ENCODE measurements at places on chromosomes 16 and 17.

- DNase-seq: no peak
Measured at GRCh38 chr17:72359274-72359673, 238.5 kb downstream of the SOX9 start.

- no peak for DNase-seq
Measured at GRCh38 chr17:7465597-7466275, 13.7 kb downstream of the ZBTB4 start.

GRCh38 chr16:86227801-86228200 lies 282.5 kb upstream of the FOXF1 start:
- DNase-seq: no peak

- DNase-seq: no peak
Measured at GRCh38 chr16:23141033-23141432, 8.2 kb downstream of the USP31 start.

DNA sequence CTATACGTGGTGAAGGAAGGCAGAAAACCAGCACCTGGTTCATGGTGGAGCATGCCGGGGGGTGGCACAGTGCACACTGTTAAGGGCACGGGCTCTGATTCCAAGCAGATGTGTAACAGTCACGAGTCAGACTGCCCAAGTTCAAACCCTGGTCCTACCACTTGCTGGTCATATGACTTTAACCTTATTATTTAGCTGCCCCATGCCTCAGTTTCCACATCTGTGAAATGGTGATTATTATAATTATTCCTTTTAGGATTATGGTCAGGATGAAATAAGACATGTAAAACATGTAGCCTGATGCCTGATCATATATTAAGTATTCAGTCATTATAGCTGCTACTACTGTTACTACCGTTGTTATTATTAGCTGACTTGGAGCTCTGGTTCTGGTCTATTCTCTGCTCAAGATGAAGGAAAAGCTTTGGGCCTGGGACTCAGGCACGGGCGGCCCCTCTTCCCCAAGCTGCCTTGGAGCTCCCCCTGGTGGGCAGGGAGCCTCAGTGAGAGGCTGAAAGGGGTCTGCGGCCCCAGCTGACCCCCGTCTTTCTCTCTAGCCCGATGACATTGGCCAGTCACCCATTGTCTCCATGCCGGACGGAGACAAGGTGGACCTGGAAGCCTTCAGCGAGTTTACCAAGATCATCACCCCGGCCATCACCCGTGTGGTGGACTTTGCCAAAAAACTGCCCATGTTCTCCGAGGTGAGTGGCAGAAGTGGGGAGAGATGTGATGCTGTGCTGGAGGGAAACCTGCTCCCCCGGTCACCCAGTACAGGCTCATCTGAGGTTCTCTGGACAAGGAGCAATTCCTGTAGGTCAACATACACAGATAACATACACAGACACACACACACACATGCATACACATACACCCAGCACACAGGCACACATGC lies 14.0 kb downstream of the NR1D1 start:
- DNase-seq: peak; percentile 35

GRCh38 chr17:13365331-13365730 lies 236.4 kb downstream of the HS3ST3A1 start:
- no peak for DNase-seq

DNA sequence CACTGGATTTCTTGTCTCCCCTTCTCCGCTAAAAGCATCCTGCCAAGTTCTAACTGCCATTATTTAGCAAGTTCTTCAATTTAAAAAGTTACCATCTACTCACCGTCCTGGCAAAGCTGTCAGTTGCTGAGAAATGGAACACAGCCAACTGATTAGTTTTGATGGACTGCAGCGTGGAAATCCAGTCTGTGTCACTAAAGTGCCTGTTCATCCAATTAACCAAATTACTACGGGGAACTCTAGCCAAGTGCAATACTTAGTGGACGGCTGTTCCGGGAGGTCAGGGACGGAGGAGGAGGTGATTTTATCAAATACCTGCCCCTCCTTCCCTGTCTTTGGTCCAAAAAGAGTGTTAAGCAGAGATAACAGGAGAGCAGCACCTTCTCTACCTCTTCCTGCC lies 260.7 kb downstream of the MAF start:
- DNase-seq: no peak

DNA sequence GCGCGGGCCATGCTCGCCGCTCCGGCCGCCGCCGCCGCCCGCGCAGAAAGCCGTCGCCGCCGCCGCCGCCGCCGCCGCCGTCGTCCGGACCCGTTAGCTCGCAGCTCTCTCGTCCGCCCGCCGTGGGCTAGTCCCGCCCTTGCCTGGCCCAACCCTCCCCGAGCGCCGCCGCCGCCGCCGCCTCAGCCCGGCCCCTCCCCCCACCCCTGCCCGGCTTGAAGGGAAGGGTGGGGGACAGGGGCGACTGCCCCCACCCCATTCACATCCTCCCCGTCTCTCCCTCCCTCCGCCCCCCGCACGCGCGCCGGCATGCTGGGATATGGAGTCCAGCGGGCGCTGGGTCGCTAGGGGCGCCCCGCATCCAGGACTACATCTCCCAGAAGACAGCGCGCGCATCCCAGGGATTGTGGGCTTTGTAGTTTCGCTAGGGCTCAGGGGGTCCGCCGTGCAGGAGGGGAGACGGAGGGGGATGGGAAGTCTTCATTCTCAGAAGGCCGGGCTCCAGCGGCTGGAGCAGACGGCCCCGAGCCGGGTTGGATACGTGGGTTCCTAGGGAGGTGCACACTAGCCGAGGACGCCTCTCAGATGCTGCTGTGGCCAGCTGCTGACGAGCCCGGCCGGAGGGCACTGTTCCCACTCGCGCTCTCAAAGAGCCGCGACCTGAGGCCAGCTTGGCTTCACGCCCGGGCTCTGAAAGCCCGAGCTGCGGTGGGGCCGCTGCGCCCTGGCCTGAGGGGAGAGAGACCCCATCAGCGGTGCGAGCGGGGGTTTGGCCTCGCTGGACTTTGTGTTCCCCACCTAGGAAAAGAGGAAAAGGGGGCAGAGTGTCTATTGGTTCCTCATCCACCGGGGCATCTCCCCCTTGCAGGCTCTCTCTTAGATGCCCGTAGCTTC lies at the start of gene ST3GAL2:
ST3GAL2 (minus strand) TSS at position 132 of the 894 bp plus-strand sequence. CDS start 40,570 bp downstream, outside the sequence.
- DNase-seq: peak; percentile 84

DNA sequence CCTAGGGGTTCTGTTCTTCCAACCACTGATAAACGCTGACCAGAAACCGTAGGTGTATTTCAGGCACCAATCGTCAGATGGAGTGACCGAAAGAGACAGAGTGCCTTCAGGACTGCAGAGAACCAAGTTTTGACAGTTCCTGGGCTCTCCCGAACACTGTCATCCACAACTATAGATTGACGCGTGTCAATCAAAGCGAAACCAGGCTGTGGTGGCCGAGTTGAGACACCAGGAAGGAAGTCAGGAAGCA lies 11.9 kb upstream of the AURKB start:
- DNase-seq: peak; percentile 76

DNA sequence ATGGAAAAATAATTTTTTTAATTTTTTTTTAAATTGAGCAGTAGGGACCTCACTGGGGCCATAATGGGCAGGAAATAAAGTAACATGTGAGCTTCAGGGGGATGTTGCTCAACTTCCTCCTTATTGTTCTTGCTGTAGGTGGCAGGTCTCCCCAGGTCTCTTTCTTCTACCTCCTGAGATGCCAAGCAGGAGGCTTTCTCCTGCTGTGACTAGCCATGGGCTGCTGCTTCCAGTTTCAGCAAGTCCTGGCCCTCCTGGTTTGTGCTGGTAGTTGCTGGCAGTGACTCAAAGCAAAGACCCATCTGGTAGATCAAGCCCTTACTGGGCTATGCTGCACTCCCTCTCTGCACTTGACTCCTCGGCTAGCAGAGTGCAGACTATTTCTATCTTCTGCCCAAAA lies 2.3 kb downstream of the DPEP2NB start:
- DNase-seq: no peak

DNA sequence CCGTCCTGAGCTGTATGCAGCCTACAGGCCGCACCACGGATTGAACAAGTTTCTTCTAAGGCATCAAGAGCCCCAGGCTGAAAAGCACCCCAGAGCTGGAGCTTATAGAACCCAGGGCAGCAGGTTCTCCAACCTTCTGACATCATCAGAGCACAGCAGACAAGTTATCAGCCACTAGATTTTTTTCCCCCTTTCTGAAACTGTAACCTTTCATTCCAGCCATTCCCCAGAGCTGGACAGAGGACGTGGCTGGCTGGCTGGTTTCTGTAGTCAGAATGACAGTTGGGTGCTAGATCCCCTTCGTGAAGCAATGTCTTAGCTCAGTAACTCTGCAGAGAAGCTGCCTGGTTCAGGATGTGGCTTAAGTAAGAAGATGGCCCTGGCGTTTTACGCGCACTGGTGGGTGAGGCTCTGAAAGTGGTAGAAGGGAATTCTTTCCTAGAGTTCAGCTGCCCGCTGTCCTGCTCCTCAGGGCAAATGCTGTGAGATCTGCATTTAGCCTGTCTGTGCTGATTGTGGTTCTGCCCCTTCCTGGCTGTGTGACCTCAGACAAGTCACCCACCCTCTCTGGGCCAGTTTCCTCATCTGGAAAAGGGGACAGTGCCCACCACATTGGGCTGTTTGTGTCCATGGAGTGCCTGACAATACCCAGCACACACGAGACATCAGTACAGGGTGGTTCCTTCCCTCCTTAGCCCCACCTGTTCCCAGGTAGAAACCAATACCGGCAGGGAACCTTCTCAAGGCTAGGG lies 9.1 kb downstream of the DEXI start:
- no peak for DNase-seq

GRCh38 chr16:49353680-49354079 lies 19.9 kb upstream of the C16orf78 start:
- DNase-seq: no peak

GRCh38 chr16:29766571-29766970 lies 11.5 kb upstream of the ZG16 start:
- no peak for DNase-seq

DNA sequence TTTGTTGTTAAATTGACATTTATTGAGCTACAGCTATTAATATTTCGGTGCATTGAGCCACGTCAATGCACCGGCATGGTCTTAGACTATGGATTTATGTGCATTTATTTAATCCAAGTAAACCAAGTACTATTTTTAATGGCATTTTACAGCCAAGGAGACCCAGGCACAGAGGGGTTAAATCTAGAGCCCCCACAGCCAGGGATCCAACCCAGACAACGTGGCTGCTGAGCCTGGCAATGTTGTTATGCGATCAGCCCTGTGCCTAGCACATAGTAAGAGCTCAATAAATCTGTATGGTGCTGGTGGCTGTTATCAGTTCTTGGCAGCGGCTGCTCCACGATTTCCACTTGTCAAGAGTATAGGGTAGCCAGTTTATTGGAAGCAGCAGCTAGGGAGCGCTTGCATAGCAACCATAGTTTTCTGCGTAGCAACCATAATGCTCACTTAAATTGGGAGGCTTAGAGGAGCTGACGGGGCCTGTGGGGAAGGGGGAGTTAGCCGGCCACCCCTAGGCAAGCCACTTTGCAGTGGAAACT lies 541 bp upstream of the RBBP6 start:
- peak; percentile 67 for DNase-seq

GRCh38 chr17:39632153-39632941 lies 4.6 kb upstream of the STARD3 start:
- DNase-seq: no peak

DNA sequence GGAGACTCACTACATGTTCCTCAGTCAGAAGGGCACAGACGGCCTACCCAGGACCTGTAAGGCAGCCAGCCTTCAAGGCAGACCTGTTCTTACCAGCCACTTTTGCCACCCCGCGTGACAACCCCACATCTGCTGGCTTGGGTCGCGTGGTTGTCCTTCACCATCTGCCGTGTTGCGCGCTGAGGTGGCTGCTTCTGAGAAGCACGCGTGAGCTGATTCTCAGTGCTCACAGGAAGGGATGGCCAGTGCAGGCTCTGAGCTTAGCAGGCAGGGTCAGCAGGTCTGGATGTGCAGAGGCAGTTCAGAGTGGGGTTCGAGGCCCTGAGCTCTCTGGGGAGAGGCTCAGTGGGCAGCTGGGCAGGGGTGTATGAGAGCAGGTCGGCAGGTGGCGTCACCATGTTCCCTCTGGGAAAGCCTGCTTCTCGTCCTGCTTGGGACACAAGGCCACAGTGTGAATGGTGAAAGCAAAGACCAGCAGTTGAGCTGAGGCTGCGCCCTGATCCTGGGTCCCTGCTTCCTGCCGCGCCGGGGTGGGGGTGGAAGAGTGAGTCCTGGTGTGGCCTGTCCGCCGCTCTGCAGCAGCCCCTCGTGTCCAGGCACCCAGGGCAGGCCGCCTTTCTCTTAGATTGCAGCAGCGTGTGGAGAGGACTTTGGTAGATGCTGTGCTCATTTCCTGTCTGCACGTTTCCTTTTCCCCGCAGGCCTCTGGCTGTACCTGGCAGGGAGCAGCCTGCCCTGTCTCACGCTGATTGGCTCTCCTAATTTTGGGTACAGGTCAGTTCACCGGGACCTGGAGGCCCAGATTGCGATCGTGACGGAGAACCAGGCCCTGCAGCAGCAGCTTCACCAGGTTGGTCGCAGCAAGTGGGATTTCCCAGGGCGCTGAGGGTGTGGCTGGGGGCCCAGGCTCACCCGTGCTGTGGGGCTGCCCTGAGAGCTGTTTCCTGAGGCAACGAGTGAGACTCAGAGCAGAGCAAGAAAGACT lies 36.0 kb downstream of the PGS1 start:
- no peak for DNase-seq

- no peak for DNase-seq
Measured at GRCh38 chr16:56038564-56039098, 152.7 kb upstream of the GNAO1 start.

- no peak for DNase-seq
Measured at GRCh38 chr16:82016263-82016662, 5.0 kb upstream of the SDR42E1 start.

DNA sequence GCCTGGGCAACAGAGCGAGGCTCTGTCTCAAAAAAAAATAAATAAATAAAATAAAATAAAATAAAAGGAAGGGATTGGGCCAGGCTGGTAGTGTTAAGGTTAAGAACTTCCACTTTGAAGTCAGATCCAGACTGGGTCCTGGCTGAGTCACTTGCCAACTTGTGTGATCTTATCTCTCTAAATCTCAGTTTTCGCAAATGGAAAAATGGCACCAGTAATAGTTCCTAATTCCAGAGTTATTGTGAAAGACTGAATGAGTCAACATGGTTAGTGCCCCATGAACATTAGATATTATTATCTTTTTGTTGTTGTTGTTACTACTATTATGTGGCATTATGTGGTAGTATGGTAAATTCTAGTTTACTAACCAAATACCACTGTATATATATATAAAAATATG lies 188.0 kb upstream of the AXIN2 start:
- no peak for DNase-seq

DNA sequence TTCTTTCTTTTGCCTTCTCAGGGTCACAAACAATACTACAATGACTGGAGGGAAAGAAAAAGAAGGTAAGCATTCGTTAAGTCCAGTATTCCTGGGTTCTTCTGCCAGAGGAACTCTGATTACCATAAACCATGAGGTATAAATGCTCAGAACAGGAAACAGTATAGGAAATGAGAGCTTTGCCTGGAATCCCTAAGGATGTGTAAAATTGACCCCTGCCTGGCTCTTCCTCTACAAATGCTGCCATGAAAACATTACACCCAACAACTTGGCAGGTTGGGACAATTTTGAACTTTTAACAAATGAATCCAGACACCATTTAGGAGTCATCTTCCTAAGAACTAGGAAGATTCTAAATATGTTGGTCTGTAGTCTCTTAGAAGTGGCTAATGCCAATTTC lies 173.8 kb downstream of the CDH11 start:
- DNase-seq: no peak

- DNase-seq: no peak
Measured at GRCh38 chr16:27210174-27210573, 6.8 kb downstream of the KDM8 start.

Measured in NCI-H1105 (cell line).